ENCODE measurements at places on chromosomes 3 and 15.

GRCh38 chr3:101979033-101979432, 129.7 kb downstream of the NFKBIZ start:
- DNase-seq = no peak

- no peak for DNase-seq
Measured at GRCh38 chr3:188527389-188527788, 373.4 kb downstream of the LPP start.

- DNase-seq = no peak
Measured at GRCh38 chr3:64140651-64141050, 84.6 kb downstream of the PRICKLE2 start.

DNA sequence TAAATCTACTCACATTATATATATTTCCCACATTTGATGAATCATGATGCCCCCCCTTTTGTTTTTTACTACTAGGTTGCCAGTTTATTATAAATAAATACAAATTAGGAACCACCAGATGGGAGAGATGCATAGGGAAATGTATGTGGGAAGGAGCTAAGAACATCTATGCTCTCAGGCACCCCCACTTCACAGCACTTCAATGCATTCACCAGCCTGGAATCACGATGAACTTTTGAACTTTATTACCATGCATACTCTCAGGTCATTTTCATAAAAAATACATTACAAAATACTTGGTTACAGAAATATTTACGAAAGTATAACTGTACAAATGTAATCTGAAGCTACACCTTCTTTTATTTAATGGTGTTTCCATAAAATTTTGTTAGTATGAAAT, 988.0 kb upstream of the EPHA6 start:
- DNase-seq = no peak

DNA sequence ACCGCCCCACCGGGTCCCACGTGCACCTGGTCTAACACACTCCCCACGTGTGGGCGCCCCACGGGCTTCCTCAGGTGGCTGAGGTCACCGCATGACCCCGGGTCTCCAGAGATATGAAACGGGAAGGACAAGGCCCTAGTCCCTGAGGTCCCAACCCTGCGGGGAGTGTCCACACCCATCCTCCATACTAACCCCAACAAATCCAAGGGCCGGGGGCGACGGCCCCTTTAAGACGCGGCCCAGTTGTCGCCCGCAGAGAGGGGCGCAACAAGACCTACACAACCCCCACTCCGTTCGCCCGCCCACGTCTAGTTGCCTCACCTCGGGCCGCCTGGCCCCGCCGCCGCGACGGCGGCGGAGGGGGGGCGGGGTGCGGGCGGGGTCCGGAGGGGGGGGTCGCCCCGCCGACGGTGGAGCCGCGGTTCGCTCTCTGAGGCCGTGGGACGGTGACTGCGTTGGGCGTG, 396 bp downstream of the INO80 start:
- no peak for DNase-seq

DNA sequence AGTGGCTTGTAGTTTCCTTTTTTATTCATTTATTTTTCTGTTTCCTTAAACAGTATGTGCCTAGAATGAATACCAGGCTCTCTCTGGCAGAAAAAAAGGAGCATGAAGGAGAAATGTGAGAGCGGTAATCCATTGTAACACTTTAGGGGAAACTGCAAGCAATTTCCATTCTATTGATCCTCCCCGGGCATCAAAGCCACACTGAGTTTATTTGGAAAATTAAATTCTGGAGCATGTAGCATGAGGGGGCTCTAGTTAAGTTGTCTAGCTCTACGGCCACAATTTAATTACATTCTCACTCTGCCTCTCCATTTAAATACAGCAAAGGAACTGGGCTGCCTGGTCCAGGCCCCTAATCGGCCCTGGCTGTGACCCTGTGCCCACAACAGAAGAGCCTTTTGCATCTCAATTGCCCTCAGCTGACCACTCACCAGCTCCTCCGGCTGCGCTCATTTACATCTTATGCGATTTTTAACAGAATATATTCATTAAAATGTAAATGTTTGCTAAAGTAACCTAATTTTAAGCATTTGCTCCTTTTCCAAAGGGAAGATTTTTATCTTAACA, 72.9 kb downstream of the MEGF11 start:
- DNase-seq = no peak

DNA sequence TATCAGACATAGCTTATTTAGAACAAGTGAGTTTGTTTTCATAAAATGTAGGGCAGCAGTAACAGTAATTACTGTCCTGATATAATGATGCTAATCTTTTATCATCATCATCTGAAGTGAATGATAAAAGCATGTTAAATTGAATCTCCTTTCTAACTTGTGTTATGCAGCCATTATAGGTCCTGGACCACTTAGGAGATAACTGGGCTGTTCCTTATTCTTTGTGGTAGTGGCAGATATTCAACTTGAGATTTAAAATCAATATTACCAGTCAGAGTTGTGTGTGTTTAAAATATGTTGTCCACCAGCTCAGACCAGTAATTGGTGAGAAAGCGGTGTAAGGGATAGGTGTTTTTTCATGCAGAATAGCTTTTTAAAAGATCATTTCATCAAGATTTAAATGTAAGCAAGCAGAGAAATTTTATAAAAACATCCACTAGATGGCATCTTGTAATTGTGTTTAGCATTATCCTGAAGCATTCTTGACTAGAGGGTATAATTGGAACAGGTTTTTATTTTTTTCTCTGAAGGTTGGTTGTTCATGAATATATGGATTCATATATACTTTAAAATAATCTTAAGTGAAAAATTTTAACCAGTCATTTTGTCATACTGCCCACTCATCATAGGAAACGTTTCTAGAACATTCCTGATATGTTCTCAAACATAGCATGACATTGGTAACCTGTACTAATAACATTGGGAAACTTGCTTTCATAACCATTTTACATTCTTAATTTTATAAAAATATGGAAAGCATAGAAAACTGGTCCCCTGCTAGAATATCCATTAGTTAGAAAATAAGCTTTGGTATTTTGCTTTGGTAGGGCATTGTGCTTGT, 153.9 kb downstream of the BBX start:
- DNase-seq = no peak

All from substantia nigra (tissue), 51 donors.